ENCODE measurements at places on chromosomes 5 and 9. TPM values are rescaled to one million over a fixed set of nuclear protein-coding genes. Genes with fewer than 3 reads are reported as not detected.
A peak's percentile ranks its signal among the peaks of the same experiment; 100 is the strongest.

DNA sequence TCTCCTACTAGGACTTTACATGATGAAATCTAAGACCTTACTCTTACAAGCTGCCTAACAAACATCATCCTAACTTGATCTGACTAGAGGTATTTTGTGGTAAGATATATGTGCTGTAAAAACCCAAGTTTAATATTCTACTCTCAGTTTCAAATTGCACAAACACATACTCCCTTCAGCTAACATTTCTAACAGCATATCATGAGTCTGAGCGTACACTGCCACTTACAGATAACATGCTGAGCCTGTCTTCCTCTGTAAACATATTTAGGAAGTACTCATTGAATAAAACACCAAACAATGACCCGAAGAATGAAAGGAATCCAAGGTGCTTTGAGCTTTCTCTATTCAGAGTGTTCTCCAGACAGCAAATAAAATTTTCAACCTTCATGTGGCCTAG is 7.9 kb upstream of the ESM1 start:
- no peak overlapping the region for H3K27ac ChIP-seq
- DNase-seq: no peak
- peaks cover 32% of the 10 kb centered on the region for H3K4me1 ChIP-seq
- H3K27me3 ChIP-seq: no peaks in the 10 kb centered on the region
- H3K4me3 ChIP-seq: no peak overlapping the region

Gene SARDH
- 18.6 TPM for total RNA-seq

DNA sequence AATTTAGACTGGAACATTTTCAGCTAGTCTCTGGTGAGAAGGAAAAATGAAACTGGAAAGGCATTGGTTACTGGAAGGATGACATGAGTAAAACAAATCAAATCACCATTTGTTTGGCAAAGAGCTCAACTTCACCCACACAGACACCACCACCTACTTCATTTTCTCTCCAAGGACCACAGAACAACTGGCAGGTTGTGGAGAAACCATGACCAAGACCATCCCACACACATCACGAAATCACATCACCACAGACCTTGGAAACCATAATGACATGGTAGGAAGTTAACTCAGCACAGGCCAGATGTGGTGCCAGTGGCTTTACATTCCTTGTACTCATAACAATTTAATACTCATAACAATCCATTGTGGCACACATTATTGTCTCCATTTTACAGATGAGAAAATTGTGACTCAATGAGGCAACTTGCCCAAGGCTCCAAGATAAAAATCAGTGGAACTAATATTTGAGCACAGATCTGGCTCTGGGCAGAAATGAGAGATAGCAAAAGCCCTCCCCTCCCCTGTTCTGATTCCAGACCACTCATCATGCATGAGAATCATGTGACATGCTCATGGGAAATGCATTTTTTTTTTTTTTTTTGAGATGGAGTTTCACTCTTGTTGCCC is 7.5 kb downstream of the OR1K1 start:
- peaks cover 10% of the 10 kb centered on the region for H3K4me1 ChIP-seq
- H3K4me3 ChIP-seq: no peak overlapping the region
- no peak overlapping the region for H3K27ac ChIP-seq

- no peaks in the 10 kb centered on the region for H3K36me3 ChIP-seq
- no peaks in the 10 kb centered on the region for H3K27me3 ChIP-seq
- H3K4me3 ChIP-seq: no peak overlapping the region
- H3K27ac ChIP-seq: no peak overlapping the region
Measured at GRCh38 chr9:68507130-68507805, 33.4 kb downstream of the TMEM252 start.

DNA sequence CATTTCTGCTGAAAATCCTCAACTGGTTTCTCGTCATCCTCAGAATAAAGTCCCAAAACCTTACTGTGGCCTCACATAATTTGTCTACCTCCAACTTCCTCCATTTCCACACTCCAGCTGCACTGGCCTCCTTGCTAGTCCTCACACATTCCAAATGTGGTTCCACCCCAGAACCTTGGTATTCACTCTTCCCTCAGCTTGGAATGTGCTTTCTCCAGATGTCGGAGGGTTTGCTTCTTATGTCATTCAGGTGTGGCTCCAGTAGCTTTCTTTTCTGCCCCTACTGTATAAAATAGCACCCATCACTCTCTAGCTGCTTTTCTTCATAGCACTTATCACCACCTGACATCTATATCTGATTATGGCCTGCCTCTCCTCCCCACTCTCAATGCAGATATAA is 102.5 kb upstream of the IFNK start:
- H3K27me3 ChIP-seq: no peaks in the 10 kb centered on the region
- H3K36me3 ChIP-seq: no peaks in the 10 kb centered on the region
- no peak for DNase-seq
- no peaks in the 10 kb centered on the region for H3K4me1 ChIP-seq

DNA sequence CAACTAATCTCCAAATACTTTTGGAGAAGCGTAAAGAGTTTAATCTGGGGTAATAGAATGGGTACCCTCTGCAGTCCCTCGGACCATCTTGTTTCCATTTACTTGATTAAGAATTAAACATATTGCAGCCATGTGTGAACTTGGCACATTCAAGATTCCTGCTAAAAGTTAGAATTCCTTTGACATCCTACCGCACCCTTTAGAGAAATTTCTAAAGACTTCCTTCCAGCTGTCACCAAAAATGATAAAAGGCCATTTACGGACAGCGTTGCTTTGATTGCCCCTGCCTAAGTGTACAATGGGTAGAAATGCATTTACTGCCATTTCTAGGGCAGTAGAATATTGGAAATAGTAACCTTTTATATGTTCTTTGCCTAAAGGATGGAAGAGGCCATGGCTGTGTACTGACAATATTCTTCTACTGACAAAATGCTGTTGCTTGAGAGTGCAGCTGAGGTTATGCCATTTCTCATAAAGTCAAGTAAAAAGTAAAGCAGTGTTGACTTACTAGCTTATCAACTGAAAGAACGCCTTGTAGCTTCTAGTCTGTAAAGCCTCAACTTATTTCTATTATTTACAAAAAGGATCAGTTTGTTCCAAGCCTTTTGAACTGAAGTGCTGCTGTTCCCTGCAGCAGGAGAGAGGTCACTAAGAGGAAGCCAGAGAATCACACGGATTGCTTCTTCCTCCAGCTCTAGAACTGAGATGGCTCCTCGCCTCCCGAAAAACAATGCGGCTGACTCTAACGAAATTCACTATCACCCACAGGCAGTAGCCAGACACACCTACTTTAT is 139.8 kb upstream of the BASP1 start:
- no peaks in the 10 kb centered on the region for H3K4me1 ChIP-seq
- H3K4me3 ChIP-seq: no peak overlapping the region
- no peak for DNase-seq
- H3K27me3 ChIP-seq: no peaks in the 10 kb centered on the region
- H3K36me3 ChIP-seq: no peaks in the 10 kb centered on the region

Gene CMYA5
- 0.20 TPM for total RNA-seq

DNA sequence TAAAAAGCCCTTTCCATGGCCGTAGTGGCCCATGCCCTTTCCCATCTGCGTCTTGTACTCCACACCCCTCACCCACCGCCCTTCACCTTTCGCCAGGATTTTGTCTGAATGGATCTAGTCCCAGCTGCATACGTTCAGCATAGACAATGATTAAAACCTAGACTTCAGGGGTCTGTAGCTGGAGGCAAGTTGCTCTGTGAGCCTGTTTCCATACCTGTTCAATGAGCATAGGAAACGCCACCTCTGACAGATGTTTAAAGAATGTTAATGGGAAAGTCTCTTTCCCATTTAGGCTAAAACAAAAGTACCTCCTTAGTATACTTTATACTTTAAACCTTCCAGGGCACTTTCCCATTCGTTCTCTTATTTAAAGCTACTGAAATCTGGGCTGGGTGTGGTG is 105.7 kb downstream of the SPRY4 start:
- H3K4me1 ChIP-seq: peaks cover 28% of the 10 kb centered on the region
- H3K4me3 ChIP-seq: no peak overlapping the region
- H3K27ac ChIP-seq: no peak overlapping the region

DNA sequence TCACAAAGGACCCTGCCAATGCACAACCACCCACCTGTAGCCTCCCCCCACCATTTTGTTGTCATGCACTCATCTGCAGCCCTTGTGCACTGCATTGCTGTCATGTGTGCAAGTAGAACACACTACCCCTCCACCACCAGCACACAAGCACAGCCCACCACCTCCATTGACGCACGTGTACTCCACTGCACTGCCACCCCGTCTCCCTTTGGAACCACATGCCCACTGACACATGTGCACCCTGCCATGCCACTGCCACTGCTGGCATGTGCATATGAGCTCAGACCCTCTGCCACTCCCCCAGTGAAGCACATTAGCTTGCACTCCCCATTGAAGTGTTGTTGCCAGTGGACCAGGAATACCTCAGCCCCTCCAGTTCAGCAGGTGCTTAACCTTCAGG is 530.3 kb upstream of the ACO1 start:
- H3K4me3 ChIP-seq: no peak overlapping the region
- no peaks in the 10 kb centered on the region for H3K36me3 ChIP-seq
- no peaks in the 10 kb centered on the region for H3K27me3 ChIP-seq
- H3K4me1 ChIP-seq: no peaks in the 10 kb centered on the region
- no peak overlapping the region for H3K27ac ChIP-seq

- H3K27me3 ChIP-seq: no peaks in the 10 kb centered on the region
- H3K4me1 ChIP-seq: no peaks in the 10 kb centered on the region
- no peaks in the 10 kb centered on the region for H3K36me3 ChIP-seq
- H3K27ac ChIP-seq: no peak overlapping the region
- H3K4me3 ChIP-seq: no peak overlapping the region
Measured at GRCh38 chr9:95087659-95088242, 229.8 kb downstream of the FANCC start.

Gene CAMK4
- 243 TPM for total RNA-seq

GRCh38 chr5:100406640-100407039 is 128.5 kb upstream of the FAM174A start:
- no peak for DNase-seq
- H3K27me3 ChIP-seq: no peaks in the 10 kb centered on the region
- no peak overlapping the region for H3K27ac ChIP-seq
- H3K4me3 ChIP-seq: no peak overlapping the region
- no peaks in the 10 kb centered on the region for H3K4me1 ChIP-seq

GRCh38 chr5:115930630-115931337 is 31.5 kb upstream of the LVRN start:
- no peak for DNase-seq
- H3K27me3 ChIP-seq: no peaks in the 10 kb centered on the region
- H3K4me3 ChIP-seq: no peak overlapping the region

DNA sequence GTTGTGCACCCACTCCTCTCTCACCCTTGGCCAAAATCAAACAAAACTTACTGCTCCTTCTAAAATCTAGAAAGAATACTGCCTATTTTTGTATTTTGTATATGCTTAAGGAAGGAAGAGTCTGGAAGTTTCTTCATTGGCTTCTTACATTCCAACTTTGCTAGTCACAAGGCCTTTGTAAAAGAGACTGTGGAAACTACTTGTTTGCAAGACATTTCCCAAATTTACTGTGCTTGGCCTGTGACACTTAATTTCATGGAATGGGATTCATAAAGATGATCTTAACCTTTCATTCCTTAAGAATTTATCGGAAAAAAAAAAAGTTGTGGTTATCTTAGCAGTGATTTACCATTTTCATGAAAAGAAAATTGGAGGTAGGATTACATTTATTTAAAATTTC is 208.9 kb downstream of the VPS13A start:
- H3K27ac ChIP-seq: no peak overlapping the region
- no peak overlapping the region for H3K4me3 ChIP-seq
- H3K4me1 ChIP-seq: no peaks in the 10 kb centered on the region
- peaks cover 5% of the 10 kb centered on the region for H3K36me3 ChIP-seq
- H3K27me3 ChIP-seq: no peaks in the 10 kb centered on the region
- DNase-seq: no peak

DNA sequence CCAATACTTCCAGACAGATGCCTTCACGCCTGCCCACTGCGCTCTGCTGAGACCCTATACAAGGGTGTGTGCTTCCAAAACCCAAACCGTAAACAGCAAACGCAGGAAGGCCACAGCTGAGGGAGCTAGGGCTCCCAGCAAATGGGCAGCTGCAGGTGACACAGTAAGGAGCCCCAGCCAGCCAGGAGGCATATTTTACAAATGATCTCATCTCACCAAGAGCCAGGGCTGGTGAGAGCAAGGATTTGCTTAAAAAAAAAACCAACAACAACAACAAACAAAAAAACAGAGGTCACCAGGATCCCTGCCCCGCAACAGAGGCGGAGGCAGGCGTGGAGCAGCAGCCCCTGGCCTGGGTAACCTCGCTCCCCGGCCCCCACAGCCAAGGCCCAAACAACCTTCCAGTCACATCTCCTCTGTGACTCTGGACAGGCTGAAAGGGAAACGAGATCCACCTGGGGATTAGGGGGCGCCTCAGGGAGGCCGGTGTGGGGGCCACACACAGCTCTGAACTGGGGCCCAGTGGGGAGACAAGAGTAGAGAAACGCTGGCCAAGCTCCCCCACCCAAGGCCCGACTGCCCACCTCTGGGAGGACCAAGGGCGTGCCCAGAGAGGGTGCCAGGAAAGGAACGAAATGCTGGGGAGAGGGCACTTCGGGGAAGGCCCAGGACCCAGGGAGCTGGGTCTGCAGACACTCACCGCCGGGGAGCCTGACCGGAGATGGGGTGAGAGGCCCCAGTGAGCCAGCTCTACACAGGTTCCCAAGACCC is 3.3 kb downstream of the NACC2 start:
- H3K4me3 ChIP-seq: no peak overlapping the region
- no peaks in the 10 kb centered on the region for H3K27me3 ChIP-seq
- no peak overlapping the region for H3K27ac ChIP-seq
- peaks cover 44% of the 10 kb centered on the region for H3K4me1 ChIP-seq
- H3K36me3 ChIP-seq: no peaks in the 10 kb centered on the region

Gene ABLIM3
- not detected for total RNA-seq

DNA sequence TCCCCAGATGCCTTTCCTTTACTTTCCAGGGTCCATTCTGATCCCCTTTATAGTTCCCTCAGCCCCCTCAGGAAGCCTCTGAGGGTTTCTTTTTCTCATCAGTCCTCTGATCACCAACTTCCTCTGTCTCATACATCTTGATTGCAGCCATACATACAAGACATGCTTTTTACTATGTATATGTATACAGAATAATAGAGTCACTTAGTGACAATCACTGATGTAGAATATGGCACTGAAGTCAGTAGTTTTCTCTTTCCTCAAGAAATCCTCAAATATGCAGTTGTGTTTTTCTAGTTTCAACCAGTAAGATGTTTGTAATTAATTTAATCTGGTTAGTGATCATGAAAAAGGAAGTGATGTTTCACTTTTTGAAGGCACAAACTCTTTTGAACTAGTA is 364.1 kb downstream of the MAN2A1 start:
- no peaks in the 10 kb centered on the region for H3K36me3 ChIP-seq
- peak overlapping the region; percentile 45 for H3K27ac ChIP-seq
- no peaks in the 10 kb centered on the region for H3K27me3 ChIP-seq
- H3K4me1 ChIP-seq: peaks cover 33% of the 10 kb centered on the region

GRCh38 chr9:81964218-81965171 is 21.2 kb downstream of the SPATA31D3 start:
- DNase-seq: no peak
- H3K36me3 ChIP-seq: no peaks in the 10 kb centered on the region
- H3K27ac ChIP-seq: no peak overlapping the region

DNA sequence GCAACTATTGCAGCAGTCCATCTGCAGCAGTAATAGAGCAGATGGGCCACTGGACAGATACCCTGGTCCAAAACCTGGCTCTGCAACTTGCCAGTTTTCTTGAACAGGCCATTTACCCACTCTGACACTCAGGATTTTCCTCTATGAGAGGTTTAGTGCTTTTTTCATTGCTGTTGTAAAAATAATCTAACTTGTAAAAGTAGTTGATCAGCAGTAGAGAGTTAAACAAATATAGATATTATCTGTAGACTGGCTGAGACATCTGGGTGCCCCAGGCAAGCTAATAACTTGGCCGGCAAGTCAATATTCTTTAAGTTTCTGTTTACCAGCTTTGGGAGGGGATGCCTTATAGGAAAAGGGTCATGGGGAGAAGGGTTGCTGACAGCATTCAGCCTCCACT is 4.1 kb downstream of the DAPK1 start:
- no peaks in the 10 kb centered on the region for H3K36me3 ChIP-seq
- H3K27me3 ChIP-seq: peaks cover 4% of the 10 kb centered on the region
- H3K27ac ChIP-seq: no peak overlapping the region
- DNase-seq: no peak
- no peak overlapping the region for H3K4me3 ChIP-seq
